ENCODE measurements at places on chromosomes 2 and 18.

DNA sequence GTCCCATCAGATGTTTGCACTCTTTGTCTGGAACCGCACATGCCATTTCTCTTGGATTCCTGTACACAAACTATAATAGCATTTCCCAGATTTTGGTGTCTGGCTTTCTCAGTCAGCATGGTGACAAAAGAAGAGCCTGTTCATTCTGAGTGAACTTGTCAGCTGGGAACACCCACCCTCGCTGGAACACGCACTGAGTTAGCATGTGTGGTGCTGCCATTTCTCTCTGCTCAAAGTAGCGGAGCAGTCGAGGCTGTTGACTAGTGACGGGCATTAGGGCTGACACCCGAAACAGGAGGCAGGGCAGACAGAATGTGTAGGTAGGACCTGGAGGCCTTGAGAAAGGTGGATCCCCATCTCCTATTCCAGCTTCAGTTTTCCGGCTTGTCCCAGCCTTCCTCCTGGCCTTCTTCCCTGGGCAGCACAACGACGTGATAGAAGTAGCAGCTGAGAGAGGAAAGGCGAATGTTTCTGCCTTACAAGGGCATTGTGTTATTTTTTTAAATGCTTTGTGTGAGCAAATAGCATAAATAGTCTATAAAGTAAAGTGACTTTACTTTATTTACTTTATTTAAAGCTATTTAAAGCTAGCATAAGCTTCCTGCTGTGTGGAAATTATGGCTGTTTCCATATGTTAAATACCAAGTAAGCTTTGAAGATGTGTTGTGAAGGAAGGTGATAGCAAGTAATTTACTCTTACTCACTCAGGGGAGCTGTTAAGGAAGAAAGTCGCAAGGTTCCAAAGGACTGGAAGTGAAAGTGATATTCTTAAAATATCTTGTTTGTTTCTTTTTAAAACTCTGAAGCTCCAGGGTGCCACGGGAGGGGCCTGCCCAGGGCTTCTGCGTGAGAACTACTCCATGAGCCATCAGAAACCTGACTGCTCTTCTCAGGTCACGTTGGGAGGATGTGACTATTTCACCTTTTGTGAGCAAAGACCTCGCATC lies 272.6 kb downstream of the NEDD4L start:
- DNase-seq = no peak

DNA sequence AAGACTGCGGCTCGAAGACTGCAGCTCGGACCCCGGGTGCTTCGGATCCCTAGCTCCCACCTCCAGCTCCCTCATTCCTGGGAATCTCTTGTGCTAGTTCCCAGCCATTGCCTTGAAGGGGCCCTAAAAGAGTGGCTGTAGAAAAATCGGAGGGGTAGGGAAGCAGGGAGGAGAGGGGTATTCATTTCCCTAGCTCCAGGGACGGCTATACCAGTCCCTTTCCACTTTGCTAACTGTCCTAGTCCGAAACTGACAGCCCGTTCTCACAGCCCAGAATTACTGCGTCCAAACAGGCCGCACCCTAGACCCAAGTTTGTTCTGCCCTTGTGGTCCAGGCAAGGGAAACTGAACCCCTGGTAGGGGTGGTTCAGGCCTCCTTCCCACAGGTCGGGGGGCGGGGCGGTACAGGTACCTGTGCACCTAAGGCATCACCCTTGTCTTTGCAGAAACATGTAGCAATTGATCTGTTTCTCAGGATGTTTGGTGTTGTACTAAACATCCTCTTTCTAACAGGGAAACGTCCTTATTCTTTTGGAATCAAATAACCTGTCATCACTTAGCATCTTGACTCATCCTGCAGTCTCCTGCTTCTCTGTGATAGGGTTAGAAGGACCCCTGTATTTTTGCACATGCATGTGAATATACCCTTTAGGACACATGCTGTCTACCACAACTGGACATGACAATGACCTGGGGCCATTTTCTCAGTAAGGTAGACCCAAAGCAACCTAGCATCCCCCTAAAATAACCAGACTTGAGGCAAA lies 4.0 kb downstream of the EMX1 start:
- DNase-seq = no peak

GRCh38 chr2:101116841-101117552 lies 34.2 kb downstream of the TBC1D8 start:
- DNase-seq = no peak

GRCh38 chr2:138536302-138536701 lies 34.7 kb downstream of the SPOPL start:
- DNase-seq = no peak

- DNase-seq = no peak
These were observed 174.0 kb upstream of the MYCN start for GRCh38 chr2:15766303-15766861.

Measured in Panc1 (cell line).